ENCODE measurements at places on chromosomes 3 and 15.

DNA sequence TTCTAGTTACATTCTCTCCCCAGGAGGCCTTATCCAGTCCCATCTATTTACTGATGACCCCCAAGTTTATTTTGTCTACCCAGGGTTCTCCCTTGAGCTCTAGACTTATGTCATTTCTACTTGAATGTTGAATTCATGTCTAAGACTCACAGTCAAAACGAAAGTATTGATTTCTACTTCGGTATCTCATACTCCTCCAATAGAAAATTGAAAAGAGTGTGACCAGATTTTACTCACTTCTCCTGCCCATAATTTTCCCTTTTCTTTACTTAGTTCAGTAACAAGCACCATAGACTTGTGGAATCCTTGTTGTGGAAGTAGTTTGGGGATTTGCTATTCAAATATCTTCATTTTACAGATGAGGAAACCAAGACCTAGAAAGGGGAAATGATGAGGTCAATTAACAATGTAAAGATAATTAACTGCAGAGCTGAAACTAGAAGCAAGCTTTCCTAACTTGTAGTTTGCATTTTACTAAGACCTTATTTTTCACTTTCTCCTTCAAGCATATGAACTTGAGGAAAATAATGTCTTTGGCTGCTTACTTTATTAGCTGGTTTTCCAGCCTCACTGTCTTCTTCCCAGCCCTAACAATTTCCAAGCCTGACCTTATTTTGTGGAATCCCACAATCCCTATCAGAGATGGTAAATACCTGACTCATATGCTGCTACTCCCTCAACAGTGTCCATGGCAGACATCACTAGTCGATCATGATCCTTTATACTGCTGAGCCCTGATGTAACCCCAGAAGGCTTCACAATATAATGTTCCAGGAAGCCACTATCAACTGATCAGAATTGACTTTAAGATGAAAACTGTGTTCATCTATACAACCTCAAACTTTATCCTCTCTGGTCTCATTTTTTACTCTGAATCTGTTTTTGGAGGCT is 123.9 kb upstream of the AGBL1 start:
- no peak for DNase-seq

DNA sequence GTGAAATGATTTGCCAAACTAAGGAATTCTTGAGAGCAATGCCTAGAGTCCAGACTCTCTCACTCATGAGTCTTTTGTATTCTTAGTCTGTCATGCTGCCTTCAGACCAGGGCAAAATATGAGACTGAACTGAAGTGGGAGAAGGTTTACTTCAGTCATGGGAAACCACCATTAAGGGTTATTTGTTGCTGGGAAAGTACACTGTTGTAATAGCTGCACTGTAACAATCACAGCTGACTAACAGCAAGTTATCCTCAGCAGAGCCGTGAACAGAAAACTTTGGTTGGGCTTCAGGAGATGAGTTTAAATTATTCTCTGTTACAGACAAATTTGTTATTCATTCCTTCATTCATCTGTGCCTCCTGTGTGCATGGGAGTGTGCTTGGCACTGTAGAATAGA is 258.5 kb downstream of the ROBO2 start:
- peak; percentile 18 for DNase-seq

- DNase-seq = no peak
Observed at GRCh38 chr3:191100516-191100915, 98.5 kb upstream of the OSTN start.

DNA sequence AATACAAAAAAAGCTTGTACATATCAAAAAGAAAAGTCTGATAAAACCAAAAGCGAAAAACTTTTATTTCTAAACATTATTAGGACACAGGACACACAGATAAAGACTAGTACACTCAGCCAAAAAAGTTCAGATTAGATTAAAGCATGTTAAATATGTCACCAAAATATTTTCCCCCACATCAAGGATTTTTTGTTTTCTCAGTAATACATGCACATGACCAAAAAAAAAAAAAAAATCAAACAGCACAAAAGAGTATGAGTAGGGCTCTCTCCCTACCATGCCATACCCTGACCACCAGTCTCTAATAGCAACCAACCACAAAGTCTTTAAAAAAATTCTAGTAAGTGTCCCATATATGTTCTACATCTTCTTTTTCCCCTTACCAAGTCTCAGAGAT is 77.4 kb downstream of the LRRFIP2 start:
- peak; percentile 25 for DNase-seq

DNA sequence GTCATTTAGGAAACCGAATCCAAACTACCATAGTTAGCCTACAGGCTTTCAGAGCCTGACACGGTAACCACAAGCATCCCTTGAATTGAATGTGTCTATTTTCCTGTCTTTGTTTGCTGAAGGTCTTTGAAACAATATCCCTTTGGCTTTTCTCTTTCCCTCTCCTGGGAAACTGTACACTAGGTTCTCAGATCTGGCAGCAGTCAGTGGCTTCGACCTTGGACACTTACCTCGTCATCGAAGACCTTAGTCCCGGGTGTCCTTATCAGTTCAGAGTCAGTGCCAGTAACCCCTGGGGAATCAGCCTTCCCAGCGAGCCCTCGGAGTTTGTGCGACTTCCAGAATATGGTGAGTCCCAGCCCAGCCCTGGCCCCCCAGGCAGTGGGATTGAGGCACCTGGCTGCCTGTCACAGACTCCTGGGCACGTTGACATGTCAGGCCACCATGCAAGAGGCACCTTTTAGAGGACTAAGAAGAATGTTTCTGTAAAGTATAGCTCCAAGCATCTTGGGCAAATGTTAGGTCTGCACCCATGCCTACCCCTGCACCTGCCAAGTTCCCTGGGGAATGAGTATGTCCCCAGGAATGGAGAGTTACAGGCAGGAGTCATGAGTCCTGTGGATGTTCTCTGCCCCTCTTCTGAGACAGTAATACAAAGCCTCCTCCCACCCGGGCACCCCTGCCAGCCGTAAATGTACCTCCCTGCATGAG is 30.4 kb upstream of the UMPS start:
- DNase-seq = no peak

DNA sequence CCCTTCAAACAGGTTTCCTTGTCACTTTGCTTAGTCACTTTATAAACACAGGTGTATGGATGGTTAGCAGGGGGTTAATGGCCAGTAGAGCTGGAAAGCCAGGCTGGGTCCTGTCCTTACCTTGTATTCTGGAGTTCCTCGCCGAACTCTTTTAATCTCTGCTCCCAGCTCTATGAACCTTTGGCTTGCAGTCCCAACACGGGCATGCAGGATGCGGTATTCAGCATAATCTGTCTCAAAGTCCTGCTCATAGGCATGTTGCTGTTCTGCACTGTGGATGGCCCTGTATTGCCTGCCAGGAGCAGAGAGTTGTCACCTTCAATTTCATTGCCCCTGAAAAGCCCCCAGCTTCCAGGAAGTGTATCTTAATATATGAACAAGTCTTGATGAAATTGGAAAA is 2.7 kb downstream of the ELL3 start:
- no peak for DNase-seq

GRCh38 chr3:124843506-124844177 is 43.5 kb downstream of the ITGB5 start:
- no peak for DNase-seq

DNA sequence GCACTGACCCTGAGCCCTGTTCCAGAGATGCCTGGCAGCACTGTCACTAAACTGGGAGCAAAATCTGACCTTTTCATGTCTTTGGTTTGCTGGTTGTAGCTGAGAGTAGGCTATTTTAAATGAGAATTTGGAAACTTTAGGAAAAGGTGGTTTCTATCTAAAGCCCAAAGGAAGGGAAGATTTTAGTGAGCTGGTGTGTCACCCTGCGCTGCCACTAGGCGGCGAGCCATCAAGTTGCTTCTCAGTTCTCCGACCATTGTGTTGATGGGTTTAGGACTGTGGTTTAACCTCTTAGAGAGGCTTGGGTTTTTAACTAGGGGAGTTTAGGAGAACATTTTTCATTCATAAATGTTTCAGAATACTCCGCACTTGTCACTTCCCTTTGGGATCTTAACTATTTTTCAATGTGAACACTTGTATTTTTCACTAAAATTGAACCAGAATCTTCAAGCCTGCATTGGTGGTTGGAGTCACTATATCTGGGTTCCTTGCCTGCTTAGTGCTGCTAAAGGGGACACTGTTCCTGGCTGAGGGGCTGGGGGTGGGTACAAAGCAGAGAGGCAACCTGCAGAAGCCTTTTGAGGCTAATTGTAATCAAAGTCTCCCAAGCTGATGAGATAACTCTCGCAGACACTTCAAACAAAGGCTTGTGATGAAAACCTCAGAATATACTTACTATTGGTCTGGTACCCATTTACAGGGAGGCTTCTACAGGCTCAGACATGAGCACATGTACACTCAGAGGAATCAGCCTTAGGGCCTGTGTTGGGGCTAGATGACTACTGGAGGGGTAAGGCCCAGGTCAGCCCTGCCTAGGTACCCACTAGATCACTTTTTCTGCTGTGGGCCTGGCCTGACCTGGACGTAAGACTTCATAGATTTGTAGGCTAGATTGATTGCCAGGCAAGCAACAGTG is 16.8 kb downstream of the EXOSC7 start:
- peak; percentile 47 for DNase-seq

DNA sequence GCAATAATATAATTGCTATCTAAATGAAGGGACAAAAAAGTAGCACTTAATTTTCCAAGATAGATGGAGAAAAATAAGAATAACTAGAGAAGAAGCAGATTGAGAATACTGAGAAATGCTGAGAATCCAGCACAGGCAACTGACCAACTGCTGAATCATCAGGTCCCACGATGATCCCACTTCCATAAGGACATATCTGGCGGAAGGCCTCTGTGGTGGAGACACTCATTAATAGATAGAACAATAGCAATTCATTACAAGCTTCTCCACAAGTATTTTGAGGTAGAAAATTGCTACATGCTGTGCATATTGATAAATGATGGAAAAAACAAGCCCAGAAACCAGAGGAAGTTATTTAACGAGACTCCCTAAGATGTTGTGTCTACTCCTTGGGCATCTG is 105.9 kb downstream of the DUT start:
- DNase-seq = peak; percentile 37

GRCh38 chr15:41978534-41978933 is 6.2 kb upstream of the EHD4 start:
- DNase-seq = no peak

GRCh38 chr3:161489395-161489794 is 7.2 kb upstream of the OTOL1 start:
- DNase-seq = no peak

All from choroid plexus epithelial cell (primary cell).